Metanephros (tissue), 2 donors: ENCODE measurements at places on chromosomes 5 and 9. TPM values are rescaled to one million over a fixed set of nuclear protein-coding genes. Genes with fewer than 3 reads are reported as not detected.

PCSK5 gene
- 25.0 TPM for total RNA-seq

PTGR1 gene
- 152 TPM for total RNA-seq

OR1L8 gene
- total RNA-seq = not detected

NPDC1 gene
- 28.6 TPM for total RNA-seq

VCAN gene
- 284 TPM for total RNA-seq

CD180 gene
- total RNA-seq = 1.4 TPM

PHF24 gene
- total RNA-seq = 0.23 TPM

ABCA1 gene
- total RNA-seq = 31.1 TPM

BHMT gene
- total RNA-seq = 359 TPM

SLC6A3 gene
- 0.41 TPM for total RNA-seq

TRPM3 gene
- total RNA-seq = 31.5 TPM

GABRB2 gene
- 1.4 TPM for total RNA-seq

FAM221B gene
- not detected for total RNA-seq

INVS gene
- 44.1 TPM for total RNA-seq

MAP1B gene
- 26.7 TPM for total RNA-seq

PFN3 gene
- total RNA-seq = not detected

ENG gene
- 76.0 TPM for total RNA-seq

SLIT3 gene
- total RNA-seq = 40.6 TPM

ADAMTS16 gene
- 93.6 TPM for total RNA-seq
